ENCODE measurements at places on chromosomes 6 and 20. TPM values are rescaled to one million over a fixed set of nuclear protein-coding genes. Genes with fewer than 3 reads are reported as not detected.

The AIF1 gene
- total RNA-seq, result 0.59 TPM

The C20orf204 gene
- 7.4 TPM for total RNA-seq

The NRSN1 gene
- 0.17 TPM for total RNA-seq

GRCh38 chr20:23245553-23246181 lies 104.9 kb upstream of the NXT1 start:
- no peak for DNase-seq

DNA sequence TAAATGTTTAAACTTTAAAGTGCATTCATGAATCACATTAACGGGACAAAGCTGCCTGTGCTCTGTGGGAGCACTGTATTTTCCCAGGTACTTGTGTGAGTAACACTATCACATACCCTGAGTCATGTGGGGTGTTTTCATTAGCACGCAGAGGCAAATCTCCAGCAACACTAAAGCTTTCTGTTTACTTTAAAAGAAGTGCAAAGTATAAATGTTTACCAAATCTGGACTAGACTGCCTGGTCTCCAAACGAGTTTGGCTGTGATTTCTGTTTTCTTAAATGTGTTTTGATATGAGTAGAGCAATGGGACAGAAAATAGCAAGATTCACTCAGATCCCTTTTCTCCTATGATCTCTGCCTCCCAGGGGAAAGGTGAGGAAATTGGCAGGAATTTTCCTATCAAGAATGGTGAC lies 28.8 kb upstream of the RIPPLY2 start:
- DNase-seq, result no peak

GRCh38 chr20:34874094-34874654 lies 1.5 kb upstream of the GGT7 start:
- DNase-seq, result no peak

DNA sequence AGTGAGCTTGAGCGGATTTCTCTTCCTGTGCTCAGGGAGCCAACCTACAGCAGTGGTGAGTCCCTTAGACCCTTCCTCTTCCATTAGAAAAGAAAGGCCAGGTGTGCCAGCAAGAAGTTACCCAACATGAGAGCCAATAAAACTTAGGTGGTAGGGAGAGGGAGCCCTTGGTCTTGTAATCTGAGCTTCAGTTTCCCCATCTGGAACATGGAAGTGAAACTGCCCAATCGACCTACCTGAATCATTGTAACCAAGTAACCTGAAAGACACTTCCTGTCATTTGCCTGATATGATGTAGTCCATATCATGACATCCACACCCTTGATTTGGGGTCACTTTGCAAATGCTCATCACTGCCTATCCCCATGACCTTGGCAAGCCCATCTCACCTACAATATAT lies 66.4 kb downstream of the MDGA1 start:
- no peak for DNase-seq

GRCh38 chr20:12358006-12358654 lies 440.4 kb downstream of the BTBD3 start:
- DNase-seq, result no peak

DNA sequence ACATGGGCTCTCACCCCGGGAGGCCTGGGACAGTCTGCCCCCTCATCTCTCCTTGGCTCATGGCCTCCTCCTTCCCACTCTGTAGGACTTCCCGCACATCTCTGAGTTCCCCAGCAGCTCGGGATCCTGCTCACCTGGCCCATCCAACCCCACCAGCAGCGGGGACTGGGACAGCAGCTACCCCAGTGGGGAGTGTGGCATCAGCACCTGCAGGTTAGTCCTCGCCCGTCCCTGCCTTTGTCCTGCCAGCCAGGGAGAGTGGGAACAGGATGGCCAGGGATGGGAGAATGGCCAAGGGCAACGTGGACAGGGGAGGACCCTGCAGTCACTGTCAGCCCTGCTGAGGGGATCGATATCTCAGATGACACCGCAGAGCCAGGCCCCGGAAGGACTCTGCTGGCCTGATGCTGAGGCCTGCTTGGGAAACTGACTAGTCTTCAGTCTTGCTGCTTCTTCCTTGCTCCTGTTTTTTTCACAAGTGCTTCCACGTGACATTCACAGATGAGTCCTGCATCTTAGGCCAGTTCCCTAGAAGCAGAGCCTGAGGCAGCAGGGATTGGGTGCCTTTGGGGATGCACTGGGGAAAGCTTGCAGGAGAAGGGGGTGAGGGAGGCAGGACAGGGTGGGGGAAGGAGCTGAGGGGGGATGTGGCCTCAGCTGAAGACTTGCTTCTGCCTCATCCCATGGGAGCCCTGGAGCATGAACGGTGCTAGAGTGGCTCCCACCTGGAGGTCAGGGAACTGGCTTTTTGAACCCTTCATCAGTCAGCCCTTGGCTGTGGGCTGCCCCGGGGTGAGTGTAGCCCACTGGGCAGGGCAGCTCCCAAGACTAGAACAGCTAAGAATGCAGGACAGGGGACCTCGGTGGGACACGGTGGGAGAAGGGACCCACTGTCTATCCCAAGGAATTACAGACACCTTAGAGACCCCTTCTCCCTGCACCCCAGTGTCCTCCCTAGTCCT lies 120.1 kb downstream of the JPH2 start:
- DNase-seq, result peak; percentile 59

GRCh38 chr6:14221564-14222279 lies 104.2 kb downstream of the CD83 start:
- DNase-seq, result no peak

DNA sequence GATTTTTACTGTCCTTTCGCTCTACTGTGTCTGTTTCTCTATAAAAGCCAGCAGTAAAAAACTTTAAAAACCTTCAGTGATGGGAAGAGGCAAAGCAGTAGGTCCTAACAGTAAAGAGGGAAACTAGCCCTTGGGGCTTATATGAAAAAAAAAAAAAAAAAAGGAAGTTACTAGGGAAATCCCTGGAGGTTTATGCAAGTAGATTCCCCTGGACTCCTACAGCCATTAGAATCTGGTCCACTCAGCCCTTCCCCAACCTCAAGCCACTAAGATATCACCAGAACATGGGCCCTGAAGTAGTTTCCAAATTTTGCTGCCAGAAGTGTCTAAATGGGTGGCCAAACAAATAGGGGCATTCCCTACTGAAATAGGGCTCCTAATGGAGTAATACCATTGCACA lies 70.5 kb upstream of the HINT3 start:
- no peak for DNase-seq

- DNase-seq, result no peak
These were observed 27.3 kb upstream of the SHLD1 start for GRCh38 chr20:5722927-5723326.

DNA sequence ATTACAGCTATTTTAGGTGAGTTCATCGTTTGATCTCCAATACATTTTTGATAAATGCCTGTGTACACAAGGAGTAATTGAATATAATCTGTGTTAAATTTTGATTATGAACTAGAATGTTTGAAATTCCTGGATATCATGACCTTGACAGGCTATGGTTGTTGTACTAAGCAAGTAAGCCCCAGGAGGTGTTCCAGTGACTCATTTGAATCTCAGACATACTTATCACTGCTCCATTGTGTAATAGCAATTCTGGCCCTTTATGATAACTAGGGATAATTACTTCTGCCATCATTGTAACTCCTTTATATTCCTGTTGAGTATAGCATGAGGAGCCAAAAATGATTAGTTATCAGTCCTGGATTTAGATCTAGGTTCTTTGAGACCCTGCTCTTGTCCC lies 1424.6 kb upstream of the ADGRB3 start:
- no peak for DNase-seq

DNA sequence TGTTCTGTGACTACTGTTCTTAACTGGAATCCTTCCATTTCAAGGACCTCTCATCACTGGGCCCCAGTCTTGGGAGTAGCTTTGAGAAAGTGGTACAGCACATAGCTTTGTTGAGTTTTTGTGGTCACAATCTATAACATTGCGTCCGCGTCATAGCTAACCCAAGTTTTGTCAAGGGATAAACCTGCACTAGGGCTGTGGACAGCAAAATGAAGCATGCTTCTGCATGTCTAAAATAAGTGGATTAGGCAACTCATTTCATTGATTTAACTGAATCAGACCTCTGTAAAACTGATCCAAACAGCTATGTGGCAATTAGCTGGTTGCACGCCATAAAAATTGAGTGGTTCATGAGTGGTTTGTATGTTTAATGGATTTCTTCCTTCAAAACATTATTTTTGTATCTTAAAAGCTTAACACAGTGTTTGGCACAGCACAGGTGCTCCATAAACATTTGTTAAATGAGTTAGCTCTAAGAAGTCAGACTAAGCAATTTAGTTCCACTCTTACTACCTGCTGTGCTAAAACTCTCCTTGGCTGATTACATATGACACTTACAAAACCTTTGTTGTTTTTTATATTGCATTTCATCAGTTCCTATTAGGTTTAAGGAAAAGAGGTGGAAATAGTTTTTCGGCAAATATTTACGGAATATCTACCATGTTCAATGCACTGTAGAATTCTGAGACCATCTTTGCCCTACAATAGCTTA lies 160.3 kb upstream of the ATXN1 start:
- no peak for DNase-seq

Measured in type B pancreatic cell (in vitro differentiated cells).